GOT3 (cell line): ENCODE measurements at places on chromosomes 1 and 21.

- no peak for DNase-seq
Measured at GRCh38 chr1:195520757-195521156, 1087.5 kb downstream of the KCNT2 start.

DNA sequence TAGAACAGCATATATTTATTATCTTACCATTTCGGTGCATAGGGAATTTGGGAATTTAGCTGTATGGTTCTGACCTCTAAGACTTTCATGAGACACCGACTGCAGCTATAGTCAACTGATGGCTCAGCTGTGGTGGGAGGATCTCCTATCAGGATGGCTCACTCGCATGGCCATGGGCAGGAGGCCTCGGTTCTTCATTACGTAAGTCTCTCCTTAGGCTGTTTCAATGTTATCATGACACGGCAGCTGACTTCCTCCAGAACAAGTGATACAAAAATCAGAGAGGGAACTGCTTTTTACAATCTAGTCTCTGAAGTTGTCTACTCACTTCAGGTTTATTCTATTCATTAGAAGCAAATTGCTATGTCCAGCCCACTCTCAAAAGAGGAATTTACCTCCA is 13.3 kb upstream of the CAPN8 start:
- no peak for DNase-seq

- DNase-seq, result no peak
Measured at GRCh38 chr21:45404730-45405270, at the start of gene COL18A1. Gene COL18A1, plus strand, starts transcription at chr21:45405165. Its CDS starts 66 bp downstream, at chr21:45405231.

- no peak for DNase-seq
Measured at GRCh38 chr1:153631047-153632022, 2.5 kb upstream of the CHTOP start.

GRCh38 chr1:22517956-22518355 is 45.3 kb upstream of the EPHA8 start:
- DNase-seq, result no peak
